ENCODE measurements at places on chromosomes 13 and 19.

GRCh38 chr13:34546344-34547250 is 395.5 kb upstream of the NBEA start:
- no peak for DNase-seq

GRCh38 chr13:108787700-108788414 is 158.4 kb downstream of the MYO16 start:
- DNase-seq, result no peak

- DNase-seq, result no peak
Observed at GRCh38 chr13:100211016-100211710, 122.3 kb downstream of the PCCA start.

DNA sequence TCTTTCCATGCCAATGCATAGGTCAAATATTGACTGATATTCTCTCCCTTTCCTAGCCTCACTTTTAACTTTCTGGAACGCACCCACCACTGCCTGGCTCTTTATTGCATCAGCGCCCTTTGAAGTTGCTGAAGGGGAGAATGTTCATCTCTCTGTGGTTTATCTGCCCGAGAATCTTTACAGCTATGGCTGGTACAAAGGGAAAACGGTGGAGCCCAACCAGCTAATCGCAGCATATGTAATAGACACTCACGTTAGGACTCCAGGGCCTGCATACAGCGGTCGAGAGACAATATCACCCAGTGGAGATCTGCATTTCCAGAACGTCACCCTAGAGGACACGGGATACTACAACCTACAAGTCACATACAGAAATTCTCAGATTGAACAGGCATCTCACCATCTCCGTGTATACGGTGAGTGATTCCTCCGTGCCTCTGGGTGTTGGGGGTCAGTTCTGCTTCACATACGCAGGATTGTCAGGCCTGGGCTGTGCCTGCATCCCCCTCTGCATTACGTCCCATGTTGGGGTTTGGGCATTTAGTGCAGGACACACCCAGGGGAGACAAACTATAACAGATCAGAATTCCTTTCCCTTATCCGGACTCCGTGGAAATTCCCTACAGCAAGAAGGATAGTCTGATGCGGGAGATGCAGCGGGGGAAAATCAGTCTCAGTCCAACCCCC is 1.3 kb downstream of the CEACAM21 start:
- no peak for DNase-seq

GRCh38 chr13:23450340-23451046 is 17.0 kb upstream of the SACS start:
- DNase-seq, result no peak

DNA sequence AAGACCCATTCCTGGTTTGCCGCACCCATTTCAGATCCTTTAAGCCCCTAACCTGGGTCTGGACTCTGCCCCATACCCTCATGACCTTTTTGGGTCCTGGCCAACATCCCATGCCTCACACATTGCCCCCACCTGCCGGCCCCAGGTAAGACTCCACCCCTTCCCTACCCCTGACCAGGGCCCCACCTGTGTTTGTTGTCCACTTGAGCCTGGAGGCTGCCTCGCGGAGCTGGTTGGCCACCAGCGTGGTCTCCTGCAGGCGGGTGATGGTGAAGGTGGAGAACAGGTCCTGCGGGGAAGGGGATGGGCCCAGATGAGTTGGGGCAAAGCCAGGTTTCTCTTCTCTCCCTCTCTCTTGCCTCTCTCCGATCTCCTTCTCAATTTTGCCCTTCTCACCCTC is 19.5 kb downstream of the MAN2B1 start:
- DNase-seq, result no peak

- no peak for DNase-seq
Observed at GRCh38 chr13:53285896-53286430, 257.4 kb downstream of the OLFM4 start.

GRCh38 chr19:52140032-52140710 is 433 bp upstream of the ZNF616 start:
- DNase-seq, result no peak

GRCh38 chr19:58218899-58219298 is 9.8 kb upstream of the ZNF544 start:
- no peak for DNase-seq

- DNase-seq, result no peak
Observed at GRCh38 chr19:7901337-7901736, 2.3 kb upstream of the MAP2K7 start.

- DNase-seq, result no peak
Observed at GRCh38 chr19:3509566-3509989, 3.5 kb downstream of the FZR1 start.

- DNase-seq, result no peak
Observed at GRCh38 chr19:3046698-3047495, 15.4 kb downstream of the TLE5 start.

DNA sequence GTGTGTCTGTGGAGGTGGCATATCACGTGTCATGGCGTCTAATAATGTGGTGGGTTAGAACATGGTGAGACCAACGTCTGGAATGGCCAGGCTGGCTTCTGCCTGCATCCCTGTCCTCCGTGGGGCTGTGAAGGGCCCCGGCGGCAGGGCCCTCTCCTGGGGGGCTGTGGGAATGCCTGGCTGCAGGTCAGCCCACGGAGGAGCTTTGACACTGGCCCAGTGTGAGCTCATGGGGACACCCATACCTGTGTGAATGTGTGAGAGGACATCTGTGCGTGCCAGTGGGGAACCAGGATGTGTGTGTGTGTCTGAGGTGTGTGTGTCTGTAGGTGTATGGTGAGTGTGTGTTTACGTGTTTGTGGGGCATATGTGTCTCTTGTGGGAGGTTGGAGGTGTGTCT is 300.1 kb downstream of the TEX29 start:
- no peak for DNase-seq

DNA sequence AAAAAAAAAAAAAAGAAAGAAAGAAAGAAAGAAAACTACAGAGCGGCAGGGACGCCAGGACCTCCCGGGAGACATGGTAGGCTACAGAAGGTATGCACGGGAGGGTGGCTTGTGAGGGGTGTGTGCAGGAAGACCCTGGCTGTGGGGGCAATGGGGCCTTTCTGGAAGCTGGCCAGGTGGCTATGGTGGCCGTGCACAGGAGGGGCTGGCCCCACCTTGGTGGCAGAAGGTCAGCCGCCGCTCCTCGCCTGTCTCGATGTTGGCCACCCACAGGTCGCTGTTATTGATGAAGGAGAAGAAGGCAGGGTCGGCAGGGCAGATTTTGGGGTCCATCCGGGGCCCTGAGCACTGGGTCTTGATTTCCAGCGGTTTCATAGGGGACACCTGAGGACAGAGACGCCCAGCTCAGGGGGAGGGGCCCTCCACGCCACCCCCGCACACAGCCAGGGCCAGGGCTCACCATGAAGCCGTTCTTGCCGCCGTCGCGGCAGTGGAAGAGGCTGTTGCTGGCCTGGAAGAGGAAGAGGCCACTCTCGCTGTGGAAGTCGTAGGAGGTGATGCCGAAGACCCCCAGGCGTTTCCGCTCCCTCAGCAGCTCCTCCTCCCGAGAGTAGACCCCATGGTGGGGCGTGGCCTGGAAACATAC is 19.8 kb downstream of the DPP9 start:
- no peak for DNase-seq

DNA sequence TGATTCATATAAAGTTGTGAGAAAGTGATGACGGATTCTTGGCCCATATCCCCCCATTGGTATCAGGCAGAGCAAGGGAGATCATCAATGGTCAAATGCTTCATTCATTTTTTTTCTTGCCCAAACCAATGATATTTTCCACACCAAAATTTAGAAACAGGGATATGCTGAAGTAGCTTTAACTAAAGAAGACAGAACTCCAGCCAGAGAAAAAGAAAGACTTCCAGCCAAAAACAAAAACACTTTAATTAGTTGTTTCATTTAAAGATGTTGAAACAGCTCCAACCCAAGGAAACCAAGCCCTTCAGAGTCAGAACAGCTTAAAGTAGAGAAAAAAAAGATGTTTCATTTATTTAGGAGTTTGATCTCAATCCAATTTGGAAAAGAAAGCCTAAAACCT is 358.9 kb upstream of the NBEA start:
- no peak for DNase-seq

GRCh38 chr13:91661692-91662490 is 263.5 kb downstream of the GPC5 start:
- no peak for DNase-seq

- DNase-seq, result no peak
Observed at GRCh38 chr13:23081220-23081619, 99.6 kb upstream of the SGCG start.

GRCh38 chr19:1496714-1497577 is 6.0 kb downstream of the REEP6 start:
- no peak for DNase-seq

GRCh38 chr13:100334214-100334613 is 245.3 kb downstream of the PCCA start:
- DNase-seq, result no peak

GRCh38 chr19:14505488-14506239 is 9.7 kb upstream of the GIPC1 start:
- peak; percentile 89 for DNase-seq

- DNase-seq, result no peak
Observed at GRCh38 chr13:105530468-105530867, 1005.0 kb downstream of the EFNB2 start.

- no peak for DNase-seq
Observed at GRCh38 chr13:43171489-43171888, 148.1 kb downstream of the DNAJC15 start.

DNA sequence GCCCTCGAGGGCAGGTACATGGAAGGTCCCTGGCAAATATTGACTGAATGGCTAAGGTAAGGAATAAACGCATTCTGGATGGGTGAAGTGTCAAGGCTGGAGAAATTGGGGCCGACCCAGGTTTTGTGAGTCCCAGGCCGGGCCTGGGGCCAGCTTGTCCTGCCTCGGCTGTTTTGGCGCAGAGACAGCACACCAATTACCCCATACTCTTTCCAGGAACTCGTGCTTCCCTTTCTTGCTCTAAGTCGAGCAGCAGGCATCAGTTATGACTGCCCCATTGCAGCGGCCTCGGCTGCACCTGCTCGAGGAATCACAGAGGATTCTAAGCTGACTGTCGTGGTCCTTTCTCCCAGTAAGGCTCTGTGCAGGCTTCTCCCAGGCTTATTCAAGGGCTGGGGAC is 67.1 kb downstream of the ZNF536 start:
- no peak for DNase-seq

- no peak for DNase-seq
Observed at GRCh38 chr19:28424077-28424476, 788.9 kb downstream of the UQCRFS1 start.

- no peak for DNase-seq
Observed at GRCh38 chr13:26041444-26041843, 10.4 kb downstream of the SHISA2 start.

GRCh38 chr13:107625648-107626047 is 589.7 kb downstream of the LIG4 start:
- DNase-seq, result no peak

DNA sequence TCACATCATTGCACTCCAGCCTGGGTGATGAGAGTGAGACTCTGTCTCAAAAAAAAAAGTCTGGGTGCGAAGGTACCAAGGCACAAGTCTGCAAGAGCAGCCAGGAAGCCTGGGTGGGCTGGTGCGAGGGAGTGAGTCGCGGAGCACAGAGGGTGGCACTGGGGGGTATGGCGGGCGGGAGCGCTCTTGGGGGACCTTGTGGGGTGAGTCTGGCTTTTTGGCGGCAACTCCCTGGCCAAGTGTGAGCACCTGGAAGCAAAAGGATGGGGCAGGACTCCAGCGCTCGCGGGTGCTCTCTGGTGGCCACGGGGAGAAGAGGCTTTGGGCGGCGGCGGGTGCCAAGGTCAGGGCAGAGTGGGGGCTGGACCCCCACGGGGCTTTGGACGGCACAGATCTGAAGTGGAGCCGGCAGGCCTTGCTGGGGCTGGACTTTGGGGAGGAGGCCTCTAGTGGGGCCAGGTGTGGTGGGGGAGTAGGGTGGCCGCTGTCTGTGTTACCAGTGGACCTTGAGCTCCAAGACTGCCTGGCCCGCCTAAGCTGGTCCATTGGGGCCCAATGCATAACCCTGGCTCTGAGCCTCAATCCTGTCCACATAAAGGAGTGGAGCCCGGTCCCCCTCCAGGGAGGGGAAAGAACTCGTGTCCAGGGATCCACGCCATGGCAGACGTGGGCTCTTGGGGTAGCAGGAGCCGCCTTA is 1.6 kb downstream of the P2RY11 start:
- peak; percentile 57 for DNase-seq

DNA sequence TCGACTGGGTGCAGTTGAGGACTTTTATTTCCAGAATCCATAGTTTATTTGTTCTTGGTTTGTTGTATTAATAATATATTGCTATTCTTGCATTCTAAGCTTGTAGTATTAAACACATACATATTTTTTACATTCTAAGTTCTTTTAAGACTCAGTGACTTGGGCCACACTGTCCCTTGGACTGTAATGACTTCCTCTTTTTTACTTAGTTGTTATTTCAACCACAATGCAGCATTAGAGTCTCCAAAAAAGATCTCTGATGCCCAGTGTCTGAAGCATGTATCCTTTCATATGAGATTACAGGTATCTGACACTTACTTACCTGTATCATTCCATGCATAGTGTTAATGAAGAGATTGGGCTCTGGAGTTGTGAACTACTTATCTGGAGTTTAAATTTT is 864.9 kb upstream of the PCDH20 start:
- no peak for DNase-seq

DNA sequence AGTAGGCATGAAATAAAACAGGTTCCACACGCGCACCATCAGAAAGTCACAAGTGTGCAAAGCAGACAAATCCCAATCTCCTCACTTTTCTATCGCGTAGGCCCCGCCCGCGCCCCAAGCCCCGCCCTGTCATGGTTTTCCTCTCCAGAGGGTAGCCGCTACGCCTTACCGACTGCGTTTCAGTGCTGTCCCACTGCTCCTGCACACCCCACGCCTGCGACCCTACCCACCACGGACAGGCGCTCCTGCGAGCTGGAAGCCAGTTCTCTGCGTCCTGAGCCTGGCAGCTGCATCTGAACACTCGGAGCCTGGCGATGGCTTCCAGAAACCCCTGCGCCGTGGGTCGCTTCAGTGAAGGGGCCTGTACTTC is 379 bp upstream of the ZNF470 start:
- no peak for DNase-seq

GRCh38 chr19:50327013-50327412 is 2.2 kb downstream of the KCNC3 start:
- no peak for DNase-seq

- peak; percentile 67 for DNase-seq
Observed at GRCh38 chr19:53621885-53622740, 9.7 kb upstream of the DPRX start.

DNA sequence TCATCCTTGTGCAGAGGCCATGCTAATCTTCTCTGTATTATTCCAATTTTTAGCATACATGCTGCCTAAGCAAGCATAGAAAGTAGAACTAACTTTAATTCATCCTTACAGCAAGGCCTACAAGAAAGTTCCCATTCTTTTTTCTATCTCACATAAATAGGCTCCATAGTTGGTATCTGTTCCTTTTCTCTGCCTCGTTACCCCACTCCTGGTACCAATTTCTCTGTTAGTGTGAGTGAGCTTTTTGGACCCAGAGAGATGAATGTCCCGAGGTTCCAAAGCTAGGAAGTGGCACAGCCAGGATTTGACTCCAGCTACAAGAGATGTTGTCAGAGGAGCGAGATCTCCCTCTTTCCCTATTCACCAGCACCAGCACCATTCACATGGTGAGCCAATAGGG is 9.7 kb downstream of the HIF3A start:
- no peak for DNase-seq

GRCh38 chr19:1121395-1121794 is 17.6 kb downstream of the GPX4 start:
- DNase-seq, result no peak

- DNase-seq, result no peak
Observed at GRCh38 chr19:39810424-39810823, 23.5 kb downstream of the DYRK1B start.

GRCh38 chr13:35789335-35790165 is 313.1 kb upstream of the MAB21L1 start:
- peak; percentile 9 for DNase-seq

Data from Caco-2 (cell line).